ENCODE measurements at places on chromosomes 2 and 18.

- DNase-seq, result no peak
These were observed 116.8 kb upstream of the EPC2 start for GRCh38 chr2:148527488-148528340.

DNA sequence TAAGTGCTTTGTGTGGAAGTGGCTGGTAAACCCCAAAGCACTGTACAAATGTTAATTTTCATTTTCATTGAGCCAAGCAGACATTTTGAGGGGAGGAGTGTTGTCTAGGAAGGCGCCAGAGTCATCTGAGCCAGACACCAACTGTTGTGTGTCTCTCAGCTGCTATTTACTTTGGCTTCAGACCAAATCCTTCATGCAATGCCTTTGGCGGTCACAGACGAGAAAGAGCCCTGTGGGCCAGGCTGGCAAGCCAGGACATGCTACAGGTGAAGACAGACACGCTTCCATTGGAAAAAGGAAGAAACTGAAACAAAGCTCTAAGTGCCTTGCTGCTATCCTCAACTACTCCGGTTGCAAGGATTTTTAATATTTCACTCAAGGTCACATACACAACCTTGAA is 115.4 kb upstream of the CDC42EP3 start:
- peak; percentile 97 for DNase-seq

DNA sequence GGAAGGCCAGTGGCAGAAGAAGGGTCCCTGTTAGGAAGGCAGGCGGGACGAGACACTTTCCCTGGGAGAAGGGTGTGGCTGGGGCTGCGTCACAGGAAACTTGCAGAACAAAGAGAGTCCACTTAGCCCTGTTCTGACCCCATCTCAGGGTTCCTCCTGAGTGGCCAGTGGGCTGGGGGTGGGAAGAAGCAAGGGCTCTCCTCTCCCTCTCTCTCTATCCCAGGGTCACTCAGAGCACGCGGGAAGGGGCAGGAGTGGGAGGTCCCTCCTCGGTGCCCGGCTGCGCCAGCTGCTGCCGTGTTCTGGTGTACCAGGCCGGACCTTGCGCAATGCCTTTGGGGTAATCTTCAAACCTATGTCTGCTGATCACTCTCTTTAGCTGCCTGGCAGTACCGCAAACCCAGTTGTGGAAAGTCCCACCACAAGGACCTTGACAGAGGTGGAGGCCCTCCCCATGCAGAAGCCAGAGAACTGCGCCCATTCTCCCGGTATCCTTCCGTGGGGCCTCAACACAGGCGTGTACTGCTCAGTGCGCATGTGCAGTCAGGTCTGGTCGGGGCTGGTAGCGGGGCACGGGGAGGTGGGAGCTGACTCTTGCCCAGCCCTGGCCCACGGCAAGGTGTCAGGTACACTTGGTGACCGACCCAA is 47.8 kb upstream of the ST3GAL5 start:
- DNase-seq, result no peak

DNA sequence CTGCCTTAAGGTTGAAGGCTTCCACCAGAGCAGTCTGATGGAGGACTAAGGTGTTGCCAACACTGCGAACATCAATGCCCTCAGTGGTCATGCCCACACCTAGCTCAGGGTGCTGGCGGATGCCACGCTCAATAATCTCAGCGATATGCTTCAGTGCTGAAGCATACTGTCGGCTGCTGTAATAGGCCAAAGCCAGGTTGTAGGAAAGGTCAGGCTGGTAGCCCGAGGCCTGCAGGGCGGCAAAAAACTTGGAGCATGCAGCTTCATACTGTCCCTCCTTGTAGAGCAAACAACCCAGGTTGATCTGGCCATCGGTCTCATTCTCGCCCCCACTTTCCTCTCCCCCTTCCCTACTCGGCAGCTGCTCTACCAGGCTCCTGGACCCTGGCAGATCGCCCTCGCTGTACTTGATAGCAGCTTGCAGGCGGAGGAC is 159.4 kb downstream of the AGPS start:
- DNase-seq, result no peak

- no peak for DNase-seq
These were observed 19.6 kb upstream of the YPEL5 start for GRCh38 chr2:30127016-30127893.

DNA sequence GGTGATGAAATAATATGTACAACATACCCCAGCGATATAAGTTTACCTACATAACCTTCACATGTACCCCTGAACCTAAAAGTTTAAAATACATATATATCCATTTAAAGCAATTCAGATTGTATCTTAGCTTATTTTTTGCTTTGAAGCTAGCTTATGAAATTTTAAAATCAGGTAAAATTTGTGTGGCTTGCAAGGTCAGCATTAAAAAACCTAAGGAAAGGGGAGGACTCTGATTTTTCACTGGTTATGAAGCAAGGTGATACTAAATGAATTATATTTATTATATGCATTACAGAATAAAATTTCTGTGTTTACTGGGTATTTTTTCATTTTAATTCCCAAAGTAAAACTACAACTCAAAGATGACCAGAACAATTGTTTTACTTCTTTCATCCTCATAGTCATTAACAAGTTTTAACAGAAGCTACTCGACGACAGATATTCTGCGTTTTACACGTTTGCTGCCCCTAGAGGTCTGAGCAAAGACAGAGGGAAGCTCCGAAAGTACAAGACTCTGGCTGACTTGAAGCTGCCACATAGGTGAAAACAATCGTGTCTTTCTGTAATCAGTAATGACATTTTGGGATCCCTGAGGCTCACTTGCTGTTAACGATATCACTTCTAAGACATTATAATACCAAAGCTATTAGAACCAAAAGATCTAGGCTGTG is 17.1 kb downstream of the PKP4 start:
- no peak for DNase-seq

- no peak for DNase-seq
These were observed 482.4 kb upstream of the GCFC2 start for GRCh38 chr2:76193089-76193488.

DNA sequence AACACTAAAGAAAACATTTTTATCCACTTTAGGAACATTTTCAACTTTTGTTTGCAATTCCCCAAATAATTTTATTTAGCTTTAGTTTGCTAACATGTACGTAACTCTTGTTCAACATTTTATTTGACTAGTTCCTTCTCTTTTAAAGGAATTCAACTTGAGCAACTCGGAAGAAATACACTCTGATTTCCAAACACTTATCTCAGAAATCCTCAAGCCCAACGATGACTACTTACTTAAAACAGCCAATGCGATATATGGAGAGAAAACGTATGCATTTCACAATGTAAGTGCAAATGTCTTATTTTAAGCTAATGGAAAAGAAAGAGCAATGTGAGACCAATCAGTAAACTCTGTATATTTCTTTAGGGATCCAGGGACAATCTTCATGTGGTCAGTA is 10.1 kb downstream of the SERPINB10 start:
- no peak for DNase-seq

- no peak for DNase-seq
These were observed 361.9 kb downstream of the TXNL1 start for GRCh38 chr18:56276466-56276865.
